Neural crest cell (in vitro differentiated cells): ENCODE measurements at places on chromosomes 13 and 19. TPM values are rescaled to one million over a fixed set of nuclear protein-coding genes. Genes with fewer than 3 reads are reported as not detected.

Gene ZNF134
- total RNA-seq, result 31.7 and 32.1 TPM in 2 replicates

Gene LHFPL6
- 35.2 and 37.7 TPM in 2 replicates for total RNA-seq

Gene C19orf12
- total RNA-seq, result 37.9 and 38.1 TPM in 2 replicates

Gene HMGB1
- total RNA-seq, result 735 and 773 TPM in 2 replicates

Gene USHBP1
- 0.23 and 0.57 TPM in 2 replicates for total RNA-seq

Gene PTPRS
- total RNA-seq, result 333 and 357 TPM in 2 replicates

Gene NTN5
- total RNA-seq, result 0.50 and 0.75 TPM in 2 replicates

Gene CAMSAP3
- total RNA-seq, result 10.3 and 13.7 TPM in 2 replicates

Gene CGB1
- total RNA-seq, result not detected in 2 replicates

Gene AZU1
- total RNA-seq, result 0.30 and 0.68 TPM in 2 replicates

Gene IZUMO4
- 5.5 and 5.6 TPM in 2 replicates for total RNA-seq

Gene SIRT6
- total RNA-seq, result 33.9 and 34.8 TPM in 2 replicates

Gene CYP2S1
- total RNA-seq, result 0.39 TPM in 1 of 2 replicates, not detected in the other

Gene PCDH8
- total RNA-seq, result 13.7 and 14.6 TPM in 2 replicates

Gene MIA
- total RNA-seq, result 6.9 and 9.9 TPM in 2 replicates

Gene SYCN
- total RNA-seq, result not detected in 2 replicates

Gene ZNF536
- 18.7 and 22.0 TPM in 2 replicates for total RNA-seq

Gene ZNF66
- total RNA-seq, result 16.4 and 19.0 TPM in 2 replicates

Gene CCDC97
- 47.3 and 48.5 TPM in 2 replicates for total RNA-seq

Gene OR10H1
- total RNA-seq, result not detected in 2 replicates

Gene SLC25A42
- total RNA-seq, result 10.5 and 11.1 TPM in 2 replicates

Gene OR7C1
- total RNA-seq, result not detected in 2 replicates

Gene RUBCNL
- total RNA-seq, result 29.7 and 36.4 TPM in 2 replicates

Gene CD209
- not detected in 2 replicates for total RNA-seq

Gene SERP2
- total RNA-seq, result 10.3 and 14.0 TPM in 2 replicates
